Hepatic stellate cell (primary cell): ENCODE measurements at places on chromosomes 11 and 22.

DNA sequence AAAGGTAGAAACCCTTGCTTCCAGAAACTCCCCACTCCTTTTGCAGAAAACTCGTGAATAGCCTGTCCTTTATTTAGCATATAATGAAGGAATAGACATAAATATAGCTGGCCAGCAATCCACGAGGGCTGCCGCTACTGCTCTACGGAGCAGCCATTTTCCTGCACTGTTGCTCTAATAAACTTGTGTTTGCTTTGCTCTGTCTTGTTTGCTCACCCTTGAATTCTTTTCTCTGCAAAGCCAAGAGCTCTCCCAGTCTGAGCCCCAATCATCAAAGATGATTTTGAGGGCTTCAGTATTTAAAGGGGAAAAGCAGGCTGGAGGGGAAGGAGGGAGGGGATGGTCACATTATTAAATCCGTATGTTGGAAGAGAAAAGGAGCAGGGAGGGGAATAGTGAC is 16.6 kb upstream of the CHKA start:
- no peak for DNase-seq

GRCh38 chr11:43908191-43908590 is 27.6 kb downstream of the ALKBH3 start:
- no peak for DNase-seq

DNA sequence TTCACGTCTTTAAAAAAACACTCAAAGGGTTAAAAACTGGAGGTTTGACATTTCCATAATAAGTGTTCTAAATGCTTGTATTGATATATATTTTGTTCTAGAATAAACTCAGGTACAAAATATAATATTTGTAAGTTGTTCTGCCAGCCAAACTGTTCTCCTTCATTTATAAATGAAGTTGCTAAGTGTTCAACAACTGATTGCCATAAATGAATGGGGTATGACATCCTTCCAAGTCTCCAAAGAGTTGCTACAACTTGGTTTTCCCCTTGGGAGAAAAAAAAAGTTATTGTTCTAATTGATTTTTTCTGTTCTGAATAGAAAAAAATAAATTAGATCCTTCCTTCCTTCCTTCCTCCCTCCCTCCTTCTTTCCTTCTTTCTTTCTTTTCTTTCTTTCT is 65.4 kb upstream of the BLID start:
- no peak for DNase-seq

DNA sequence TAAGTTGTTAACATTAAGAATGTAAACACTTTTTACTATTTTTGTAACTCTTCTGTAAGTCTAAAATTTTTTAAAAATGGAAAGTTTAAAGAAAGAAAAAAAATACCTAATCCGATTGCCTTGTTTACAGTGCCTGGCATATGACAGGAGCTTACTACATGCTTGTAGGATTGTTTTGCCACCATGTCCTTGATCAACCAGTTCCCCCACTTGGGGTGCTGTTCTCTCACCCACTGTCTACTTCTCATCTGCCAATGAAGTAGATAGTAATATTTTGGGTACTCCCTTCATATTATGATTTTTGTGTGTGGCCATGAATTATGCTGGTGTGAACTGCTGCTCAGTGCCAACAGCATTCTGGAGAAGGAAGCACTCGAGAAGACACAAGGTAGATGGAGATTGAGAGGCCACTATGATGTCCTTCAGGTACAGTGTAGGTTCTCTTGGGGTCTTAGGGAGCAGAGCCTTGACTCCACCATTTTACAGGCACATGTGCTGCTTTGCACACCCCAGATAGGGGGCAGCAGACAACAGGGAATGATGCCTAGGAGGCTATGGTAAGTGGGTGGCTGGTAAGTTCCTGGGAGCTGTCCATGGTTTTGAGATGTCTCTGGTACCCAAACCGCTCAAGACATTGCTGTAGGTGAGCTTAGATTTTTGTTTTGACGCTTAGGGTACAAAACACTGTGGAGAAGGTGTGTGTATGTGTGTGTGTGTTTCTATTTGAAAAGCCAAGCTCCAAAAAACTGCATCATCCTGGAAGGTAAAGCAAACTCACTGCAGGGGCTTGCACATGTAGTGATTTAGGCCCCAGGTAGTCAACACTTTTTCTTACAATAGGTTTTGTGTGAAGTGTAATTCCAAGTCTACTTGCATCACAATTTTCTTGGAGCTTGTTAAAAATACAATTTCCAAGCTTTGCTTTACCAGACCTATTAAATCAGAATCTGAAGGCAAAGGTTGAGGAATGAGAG is 494.5 kb upstream of the LARGE1 start:
- no peak for DNase-seq
